Forelimb muscle (tissue), 1 donor: ENCODE measurements at places on chromosomes 1 and 21.

- DNase-seq = no peak
Measured at GRCh38 chr1:234543442-234544086, 64.6 kb upstream of the TARBP1 start.

DNA sequence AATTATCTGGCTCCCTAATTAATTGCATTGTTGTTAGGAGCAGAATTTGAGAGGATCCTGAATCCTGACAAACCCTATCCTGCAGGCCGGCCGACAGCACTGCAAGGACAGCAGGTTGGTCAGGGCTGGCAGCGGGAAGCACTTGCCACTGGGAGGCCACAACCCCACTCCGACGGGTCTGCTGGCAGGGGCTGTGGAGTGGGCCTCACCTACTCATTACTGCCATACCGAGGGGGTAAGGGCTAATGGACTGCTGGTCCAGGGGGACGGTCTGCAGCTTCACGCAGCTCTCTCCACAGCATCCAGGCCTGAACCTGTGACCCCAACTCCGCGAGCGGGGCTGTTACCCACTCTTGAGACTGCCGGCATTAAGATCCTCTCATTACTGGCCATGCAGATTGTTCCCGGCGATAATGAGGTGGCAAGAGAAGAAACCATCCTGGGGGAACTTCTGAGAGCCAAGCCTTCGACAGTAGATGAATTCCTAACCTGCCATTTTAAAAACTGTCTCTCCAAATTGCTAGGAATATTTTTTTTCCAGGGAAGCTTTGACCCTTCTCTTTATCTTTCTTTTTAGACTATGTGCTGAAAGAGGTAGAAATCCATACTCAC lies 501.3 kb downstream of the OMA1 start:
- no peak for DNase-seq

GRCh38 chr1:229318056-229318455 lies 24.8 kb downstream of the CCSAP start:
- no peak for DNase-seq

GRCh38 chr1:110150330-110151174 lies at the start of gene SLC6A17:
Gene SLC6A17, plus strand, starts transcription at chr1:110150494. Its CDS starts 16,436 bp downstream, at chr1:110166930.
- no peak for DNase-seq

- peak; percentile 76 for DNase-seq
Measured at GRCh38 chr1:9455487-9456234, 83.6 kb upstream of the SLC25A33 start.

DNA sequence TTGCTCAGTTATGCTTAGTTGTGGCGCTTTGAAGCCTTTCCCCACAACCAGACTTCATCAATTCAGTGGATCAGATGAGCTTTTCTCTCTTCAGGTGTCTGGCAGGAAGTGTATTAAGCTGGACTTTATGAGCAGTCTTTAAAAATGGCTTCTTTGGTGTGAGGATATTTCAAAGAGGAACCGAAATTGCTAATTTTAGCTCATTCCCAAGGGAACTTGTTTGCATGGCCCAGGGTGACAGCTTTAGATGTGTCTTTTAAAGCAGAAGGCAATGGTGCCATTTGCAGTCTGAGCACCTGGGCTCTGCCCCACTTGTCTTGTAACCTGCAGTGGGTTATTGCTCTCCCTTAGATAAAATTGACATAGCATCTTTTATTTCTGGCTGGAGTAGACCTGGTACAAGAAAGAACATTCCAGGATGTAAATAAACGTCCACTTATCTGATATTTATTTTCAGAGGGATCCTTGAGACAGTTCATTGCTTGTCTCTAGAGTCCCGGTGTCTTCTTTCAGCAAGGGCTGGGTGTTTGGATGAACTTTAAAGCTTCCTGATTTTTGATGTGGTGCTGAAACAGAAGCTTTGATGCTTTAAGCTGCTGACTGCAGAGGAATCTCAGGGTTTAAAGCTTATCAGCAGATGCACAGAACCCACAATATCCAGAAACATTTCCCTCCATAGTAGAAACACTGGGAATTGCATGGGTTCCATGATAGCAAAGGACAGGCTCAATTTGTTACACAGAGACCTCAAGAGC lies 241.7 kb downstream of the ADGRL2 start:
- DNase-seq = no peak

- DNase-seq = no peak
Measured at GRCh38 chr21:45954261-45954660, 27.3 kb upstream of the COL6A1 start.

GRCh38 chr1:233333086-233333485 lies 5.6 kb downstream of the MAP3K21 start:
- DNase-seq = no peak

DNA sequence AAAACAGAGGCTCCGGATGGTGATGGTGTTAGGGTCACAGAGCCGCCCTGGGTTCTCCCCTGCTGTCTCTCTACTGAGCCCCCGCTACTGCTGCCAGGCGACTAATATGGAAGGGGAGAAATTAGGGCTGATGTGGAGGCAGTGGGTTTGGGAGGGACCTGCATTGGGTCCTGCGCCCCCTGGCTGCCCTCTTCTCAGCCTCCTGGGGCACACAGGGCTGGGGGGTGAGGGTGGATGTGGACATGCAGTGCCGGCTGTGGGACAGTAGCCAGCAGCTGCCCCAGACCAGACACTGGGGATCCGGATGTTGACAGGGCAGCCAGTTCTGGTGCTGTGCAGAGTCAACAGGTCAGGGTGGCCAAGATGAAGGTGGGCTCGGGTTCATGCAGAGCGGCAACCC lies 1.5 kb upstream of the CLCNKB start:
- DNase-seq = no peak

GRCh38 chr1:65942476-65942875 lies 149.8 kb downstream of the PDE4B start:
- DNase-seq = no peak

GRCh38 chr1:218394989-218395388 lies 49.9 kb downstream of the TGFB2 start:
- DNase-seq = no peak

GRCh38 chr1:1461721-1462317 lies 9.7 kb upstream of the ATAD3B start:
- no peak for DNase-seq

DNA sequence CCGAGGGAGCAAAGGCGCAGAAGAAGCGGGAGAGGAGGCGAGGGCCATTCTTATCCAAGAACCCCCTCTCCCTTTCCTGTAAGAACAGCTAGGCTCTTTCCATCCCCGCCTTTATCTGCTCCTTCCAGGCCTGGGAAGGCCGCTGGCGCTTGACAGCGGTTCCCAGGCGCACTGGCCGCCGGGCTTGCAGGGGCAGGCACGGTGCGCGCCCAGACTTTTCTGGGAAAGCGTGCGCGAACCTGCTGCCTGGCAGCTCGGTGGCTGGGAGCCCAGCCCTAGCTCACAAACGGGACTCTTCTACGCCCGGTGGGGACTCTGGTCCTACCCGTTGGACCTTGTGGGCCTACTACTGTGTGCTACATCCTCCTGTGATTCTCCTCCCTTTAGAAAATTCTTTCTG lies 8.8 kb upstream of the IFNLR1 start:
- no peak for DNase-seq

GRCh38 chr21:42112857-42113256 lies 41.7 kb downstream of the UMODL1 start:
- no peak for DNase-seq

- no peak for DNase-seq
Measured at GRCh38 chr21:45060675-45061311, 13.6 kb upstream of the ADARB1 start.

DNA sequence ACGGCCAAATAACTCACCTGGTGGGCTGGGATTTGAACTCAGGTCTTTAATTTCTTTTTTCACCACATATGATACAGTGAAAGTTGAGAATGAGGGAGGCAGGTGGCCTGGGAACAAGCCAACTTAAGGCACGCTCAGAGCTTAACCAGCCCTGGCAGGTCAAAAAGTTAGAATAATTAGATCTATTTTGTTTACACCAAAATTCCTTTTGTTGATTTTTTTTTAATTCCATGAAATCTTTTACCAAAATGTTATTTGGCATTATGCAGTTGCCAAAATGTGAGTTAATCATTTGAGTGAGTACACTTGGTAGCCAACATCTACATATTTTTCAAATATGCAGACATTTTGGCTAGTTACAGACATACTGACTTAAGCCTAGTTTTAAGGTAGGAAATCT lies 36.8 kb downstream of the LHX8 start:
- DNase-seq = no peak

DNA sequence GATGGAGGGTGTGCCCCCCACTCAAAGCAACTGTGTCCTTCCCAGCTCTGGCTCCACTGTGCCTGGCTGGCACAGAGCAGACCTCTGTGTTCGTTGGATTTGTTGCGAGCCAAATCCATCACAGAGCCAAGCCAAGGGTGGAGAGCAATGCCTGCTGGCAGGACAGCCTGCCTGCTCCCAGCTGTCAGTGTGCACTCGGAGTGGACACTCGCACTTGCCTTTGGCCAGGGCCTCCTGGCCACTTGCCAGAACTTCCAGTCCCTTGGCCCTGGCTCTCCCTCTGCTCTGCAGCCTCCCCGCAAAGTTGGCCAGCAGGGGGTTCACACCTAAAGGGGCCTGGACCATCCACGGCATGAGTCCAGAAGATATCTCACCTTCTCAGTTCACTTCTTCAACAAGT lies 16.4 kb downstream of the HEYL start:
- no peak for DNase-seq

DNA sequence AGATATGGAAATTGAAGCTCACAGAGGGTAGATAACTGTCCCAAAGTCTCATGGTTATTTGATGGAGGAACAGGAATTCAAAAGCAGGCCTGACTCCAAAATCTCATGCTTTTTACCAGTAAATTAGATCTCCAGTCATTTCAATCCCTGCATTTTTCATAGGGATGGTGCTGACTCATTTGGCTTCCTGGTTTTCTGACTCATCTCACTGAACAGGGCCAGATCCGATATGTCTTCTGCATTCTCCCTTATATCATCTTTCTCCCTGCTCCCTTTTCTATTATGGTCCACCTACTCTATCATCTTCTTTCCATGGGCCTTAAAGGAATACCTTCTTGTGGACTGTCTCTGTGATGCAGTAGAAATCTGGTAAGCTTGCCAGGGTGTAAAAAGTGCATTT lies 187.2 kb downstream of the FGGY start:
- DNase-seq = no peak

DNA sequence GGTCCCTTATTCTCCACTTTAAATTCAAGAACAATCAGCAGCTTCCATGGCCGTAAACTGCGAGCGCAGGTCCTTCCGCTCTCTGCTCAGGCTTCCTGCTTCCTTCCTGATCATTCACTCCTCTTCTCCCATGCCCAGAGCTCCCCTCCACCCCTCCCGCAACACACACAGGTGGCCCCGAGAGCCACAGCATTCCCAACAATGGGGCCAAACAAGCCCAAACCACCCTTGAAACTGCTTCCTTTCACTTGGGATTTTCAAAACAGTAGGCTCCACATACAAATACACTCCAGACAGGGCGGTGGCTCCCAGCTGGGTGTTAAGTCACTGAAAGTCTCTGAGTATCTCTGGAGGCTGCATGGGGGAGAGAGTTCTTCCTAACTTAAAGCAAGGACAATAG lies 11.4 kb downstream of the FAM89A start:
- no peak for DNase-seq

DNA sequence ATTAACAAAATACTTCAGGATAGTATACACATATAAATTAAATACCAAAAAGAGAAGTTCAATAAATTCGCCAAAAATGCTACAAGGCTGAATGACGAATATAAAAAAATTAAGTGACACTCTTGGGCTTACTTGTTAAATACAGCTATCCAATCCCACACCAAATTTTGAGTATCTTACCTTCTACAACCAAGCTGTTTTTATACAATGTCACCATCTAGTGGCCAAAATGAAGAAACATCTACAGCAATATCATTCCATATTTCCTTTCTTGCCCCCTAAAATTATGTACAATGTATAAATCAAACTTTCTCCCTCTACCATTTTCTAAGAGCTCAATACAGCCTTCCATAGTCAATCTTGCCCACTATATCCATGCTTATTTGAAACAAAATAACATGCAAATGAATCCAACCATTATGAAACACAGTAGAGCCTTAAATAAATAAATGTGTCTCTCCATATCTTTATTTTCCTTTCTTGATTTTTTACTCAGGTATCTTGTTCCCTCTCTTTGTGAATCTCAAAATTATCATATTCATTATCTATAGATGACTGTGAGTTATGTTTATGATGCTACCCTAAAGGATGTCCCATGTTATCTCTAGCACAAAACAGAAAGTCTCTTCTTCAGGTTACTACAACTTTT lies 86.3 kb downstream of the ACBD6 start:
- DNase-seq = no peak

- DNase-seq = no peak
Measured at GRCh38 chr1:115262886-115263285, 75.2 kb downstream of the NGF start.

DNA sequence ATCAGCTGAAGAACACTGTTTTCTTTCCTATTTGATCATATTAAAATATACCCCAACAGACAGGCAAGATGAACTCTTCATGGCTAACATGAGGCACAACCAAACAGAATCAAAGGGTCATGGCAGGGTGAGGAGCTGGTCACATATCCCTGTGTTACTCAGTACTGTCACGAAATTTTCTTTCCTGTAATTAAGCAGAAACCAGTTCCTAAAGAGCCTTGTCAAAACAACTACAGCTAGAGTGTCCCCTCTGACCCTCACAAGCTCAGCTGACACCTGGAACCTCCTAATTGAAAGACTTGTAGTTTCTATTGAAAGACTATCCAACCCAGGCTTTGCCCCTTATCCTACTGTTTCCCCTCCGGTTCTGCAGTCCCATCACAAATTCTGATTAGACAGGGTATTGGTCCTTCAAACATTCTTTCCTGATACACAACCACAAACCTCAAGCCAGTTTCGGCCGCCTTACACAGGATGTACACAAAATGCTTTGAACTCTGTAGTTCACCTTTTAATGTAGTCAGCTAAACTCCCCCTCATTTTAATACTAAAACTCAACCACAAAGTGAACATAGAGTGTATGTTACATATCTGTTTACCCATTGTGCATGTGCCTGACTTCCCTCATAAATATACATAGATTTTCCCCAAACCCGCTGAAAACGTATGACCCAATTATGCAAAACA lies 651.9 kb downstream of the MRPL39 start:
- no peak for DNase-seq

DNA sequence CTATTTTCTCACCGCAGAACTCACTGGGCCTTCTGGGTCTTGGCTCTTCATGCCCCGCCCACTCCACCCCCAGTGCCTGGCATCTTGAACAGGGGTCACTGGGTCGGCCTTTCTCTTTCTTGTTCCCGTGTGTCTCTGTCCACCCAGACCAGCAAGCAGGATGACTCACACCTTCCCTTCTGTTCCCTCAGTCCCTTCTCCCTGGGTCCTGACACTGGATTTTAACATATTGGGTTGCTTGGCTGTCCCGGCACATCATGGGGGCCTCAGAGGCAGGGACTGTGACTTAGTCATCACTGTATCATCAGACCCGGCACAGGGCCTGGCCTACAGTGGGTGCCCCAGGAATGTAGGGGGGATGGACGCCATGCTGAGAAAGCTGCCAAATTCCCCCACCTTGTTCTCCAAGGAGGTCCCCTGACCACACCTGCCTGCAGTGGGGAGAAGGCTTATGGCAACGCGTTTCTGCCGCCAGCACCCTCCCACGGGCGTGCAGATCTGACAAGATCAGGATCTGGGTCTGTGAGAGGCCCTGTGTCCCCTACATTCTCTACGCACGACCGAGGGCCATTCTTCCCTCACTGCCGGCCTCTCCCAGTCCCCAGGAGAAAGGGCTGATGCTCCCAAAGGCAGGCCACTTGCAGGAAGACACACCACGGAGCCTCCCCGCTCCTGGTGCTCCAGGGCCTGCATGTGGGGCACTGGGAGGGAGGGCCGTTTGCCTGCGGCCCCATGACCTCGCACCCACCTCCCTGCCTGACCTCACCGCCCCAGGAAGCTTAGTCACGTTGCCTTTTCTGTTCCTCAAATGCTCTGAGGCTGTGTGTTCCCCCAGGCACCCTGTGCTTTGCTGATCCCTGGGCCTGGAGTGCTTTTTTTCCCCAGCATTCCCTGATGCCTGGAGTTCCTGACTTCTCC lies 157.2 kb upstream of the TMEM51 start:
- no peak for DNase-seq
